ENCODE measurements at places on chromosomes 4 and X. TPM values are rescaled to one million over a fixed set of nuclear protein-coding genes. Genes with fewer than 3 reads are reported as not detected.

GRCh38 chr4:161519611-161520010 lies 644.2 kb downstream of the FSTL5 start:
- DNase-seq, result no peak

DNA sequence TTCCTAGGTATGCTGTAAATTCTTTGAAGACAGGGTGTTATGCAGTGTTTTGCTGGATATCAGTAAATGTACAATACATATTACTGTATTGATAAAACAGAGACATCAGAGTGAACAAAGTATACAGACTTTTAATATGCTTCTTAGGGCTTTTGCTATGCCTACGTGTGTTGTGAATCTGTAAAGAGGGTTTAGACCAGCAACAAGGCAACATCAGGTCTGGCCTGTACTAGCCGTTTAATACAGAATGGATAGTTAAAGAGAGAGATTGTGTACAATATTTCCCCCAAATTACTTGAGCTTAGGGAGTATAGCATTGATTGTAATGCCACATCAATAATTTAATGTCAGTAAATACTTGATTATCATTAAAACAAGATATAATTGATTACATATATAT lies 75.2 kb downstream of the PAQR3 start:
- no peak for DNase-seq

DNA sequence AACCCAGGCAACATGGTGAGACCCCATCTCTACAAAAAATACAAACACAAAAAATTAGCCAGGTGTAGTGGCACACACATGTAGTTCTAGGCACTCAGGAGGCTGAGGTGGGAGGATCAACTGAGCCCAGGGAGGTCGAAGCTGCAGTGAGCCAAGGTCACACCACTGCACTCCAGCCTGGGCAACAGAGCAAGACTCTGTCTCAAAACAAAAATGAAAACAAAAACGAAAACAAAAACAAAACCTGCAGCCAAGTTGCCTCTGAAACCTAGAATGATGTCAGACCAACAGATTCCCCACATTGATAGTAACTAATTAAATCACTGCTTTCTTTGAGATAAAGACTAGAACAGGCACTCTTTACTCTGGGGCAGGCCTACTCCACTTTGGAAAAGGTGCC lies 104.5 kb downstream of the AMELX start:
- no peak for DNase-seq

Gene CXorf58
- not detected for polyA plus RNA-seq

All from brain (organoid and tissue), 16 donors.